ENCODE measurements at places on chromosomes 11 and 22.

DNA sequence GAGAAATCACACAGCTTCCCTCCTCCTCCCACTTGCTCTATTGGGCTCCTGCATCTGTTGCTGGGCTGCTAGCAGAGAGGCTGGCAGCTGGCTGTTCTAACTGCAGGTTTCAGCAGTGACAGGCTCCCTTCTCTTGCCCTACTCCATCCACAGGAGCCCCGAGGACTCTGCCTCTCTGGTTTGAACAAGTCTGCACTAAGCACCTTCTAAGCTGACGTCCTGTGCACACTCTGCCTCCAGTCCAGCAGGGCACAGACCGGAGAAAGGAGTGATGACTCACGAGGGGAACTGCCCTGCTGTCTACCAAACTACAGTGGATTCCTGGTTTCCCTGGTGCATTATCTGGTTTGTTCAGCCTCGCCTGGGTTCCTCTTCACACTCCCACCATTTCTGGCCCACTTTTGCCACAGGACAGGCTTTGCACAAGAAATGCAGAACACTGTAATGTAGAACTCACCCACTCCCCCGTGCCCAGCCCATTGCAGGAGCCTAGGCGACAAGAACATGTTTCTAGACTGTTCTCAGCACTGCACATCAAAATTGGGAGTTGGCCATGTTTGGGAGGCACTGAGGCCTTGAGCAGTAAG is 26.0 kb downstream of the IL10RA start:
- no peak for DNase-seq

DNA sequence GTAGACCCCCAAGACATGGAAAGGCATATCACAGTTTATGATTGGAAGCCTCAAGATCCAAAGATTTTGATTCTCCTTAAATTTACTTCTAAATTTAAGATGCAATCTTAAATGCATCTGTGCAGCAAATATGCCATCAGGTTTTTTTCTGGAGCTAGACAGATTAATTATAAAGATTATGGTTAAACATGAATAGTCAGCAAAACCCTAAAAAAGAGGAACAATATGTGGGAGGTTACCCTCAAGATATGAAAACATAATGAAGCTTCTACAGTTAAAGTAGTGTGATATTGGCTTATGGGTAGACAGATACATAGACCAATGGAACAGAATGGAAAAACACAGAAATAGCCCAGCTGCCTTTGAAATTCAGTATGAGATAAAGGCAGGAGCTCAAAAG is 31.7 kb downstream of the OR8B12 start:
- no peak for DNase-seq

- DNase-seq: no peak
These were observed 88.1 kb downstream of the PIWIL4 start for GRCh38 chr11:94655291-94655690.

GRCh38 chr11:98559961-98560360 is 460.8 kb upstream of the CNTN5 start:
- no peak for DNase-seq

GRCh38 chr11:133636711-133637355 is 104.5 kb upstream of the OPCML start:
- no peak for DNase-seq

- no peak for DNase-seq
These were observed 7.9 kb downstream of the FOXR1 start for GRCh38 chr11:118979434-118979833.

DNA sequence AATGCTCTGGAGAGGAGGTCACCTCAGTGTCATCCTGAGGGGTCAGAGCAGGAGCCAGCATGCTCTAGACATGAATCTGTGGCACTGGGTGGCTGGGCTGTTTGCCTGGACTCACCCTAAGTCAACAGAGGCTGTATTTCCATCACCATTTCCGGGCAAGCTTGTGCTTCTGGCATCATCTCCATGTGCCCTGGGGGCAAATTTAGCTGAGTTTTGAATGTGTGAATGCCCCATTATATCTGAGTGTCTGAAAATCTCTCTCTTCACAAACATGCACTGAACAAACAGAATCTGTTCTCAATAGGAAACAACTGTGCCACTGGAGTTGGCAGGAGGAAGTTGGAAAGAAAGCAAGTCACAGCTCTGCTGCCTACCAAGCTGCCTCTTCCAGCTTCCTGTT is 356.2 kb downstream of the GRM5 start:
- DNase-seq: no peak

GRCh38 chr11:71251761-71252268 is 562 bp downstream of the SHANK2 start:
- no peak for DNase-seq

DNA sequence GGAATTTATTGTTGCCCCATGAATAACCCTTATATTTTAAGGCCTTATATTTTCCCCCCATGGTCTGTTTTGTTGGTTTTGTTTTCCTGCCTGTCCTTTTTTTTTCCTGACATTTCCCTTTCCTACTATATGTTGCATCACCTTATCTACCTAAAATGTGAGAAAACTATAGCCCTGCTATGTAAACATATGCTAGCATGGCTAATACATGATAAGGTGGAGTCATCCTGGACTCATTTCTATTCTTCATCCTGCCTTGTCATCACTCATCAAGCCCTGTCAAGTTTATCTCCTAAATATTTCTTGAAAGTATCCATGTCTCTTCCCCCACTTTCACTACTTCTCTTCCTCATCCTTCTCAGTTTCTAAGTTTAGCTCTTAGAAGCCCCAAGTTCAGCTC is 2168.8 kb upstream of the RAG2 start:
- no peak for DNase-seq

DNA sequence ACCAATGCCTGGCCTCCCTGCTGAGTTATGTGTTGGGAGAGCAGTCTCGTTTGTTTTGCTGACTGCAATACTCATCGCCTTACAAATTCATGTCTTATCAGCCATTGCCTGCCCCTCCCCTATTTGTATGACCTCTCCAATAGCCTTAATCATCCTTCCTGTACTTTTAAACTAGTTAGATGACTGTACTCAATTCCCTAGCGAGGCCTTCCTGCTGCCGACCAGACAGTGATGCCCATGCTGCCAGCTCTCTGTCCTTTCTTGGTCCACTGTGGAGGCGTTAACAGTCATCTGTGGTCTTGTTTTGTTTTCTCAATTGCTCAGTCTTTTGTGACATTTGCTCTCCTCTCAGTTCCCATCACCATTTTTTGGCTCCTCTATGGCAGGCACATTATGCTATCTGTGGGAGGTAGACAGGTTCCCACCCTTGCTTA is 20.3 kb upstream of the YPEL1 start:
- no peak for DNase-seq

- DNase-seq: no peak
These were observed 1.7 kb upstream of the MUC5B start for GRCh38 chr11:1220941-1221721.

Data from T-cell (primary cell).